ENCODE measurements at places on chromosomes 11 and 22. TPM values are rescaled to one million over a fixed set of nuclear protein-coding genes. Genes with fewer than 3 reads are reported as not detected.
A peak's percentile ranks its signal among the peaks of the same experiment; 100 is the strongest.

IFITM10 gene
- 2.7 TPM for total RNA-seq

TRIM21 gene
- total RNA-seq, result 38.4 TPM

P4HA3 gene
- total RNA-seq, result 4.2 TPM

VEGFB gene
- total RNA-seq, result 29.8 TPM

TYR gene
- not detected for total RNA-seq

DNAJB13 gene
- not detected for total RNA-seq

PPM1F gene
- 20.9 TPM for total RNA-seq

MRGPRE gene
- not detected for total RNA-seq

C11orf16 gene
- total RNA-seq, result not detected

FAM180B gene
- not detected for total RNA-seq

KRTAP5-8 gene
- not detected for total RNA-seq

SHANK3 gene
- total RNA-seq, result 0.30 TPM

GTSE1 gene
- total RNA-seq, result 19.8 TPM

PNPLA5 gene
- total RNA-seq, result 0.05 TPM

DNA sequence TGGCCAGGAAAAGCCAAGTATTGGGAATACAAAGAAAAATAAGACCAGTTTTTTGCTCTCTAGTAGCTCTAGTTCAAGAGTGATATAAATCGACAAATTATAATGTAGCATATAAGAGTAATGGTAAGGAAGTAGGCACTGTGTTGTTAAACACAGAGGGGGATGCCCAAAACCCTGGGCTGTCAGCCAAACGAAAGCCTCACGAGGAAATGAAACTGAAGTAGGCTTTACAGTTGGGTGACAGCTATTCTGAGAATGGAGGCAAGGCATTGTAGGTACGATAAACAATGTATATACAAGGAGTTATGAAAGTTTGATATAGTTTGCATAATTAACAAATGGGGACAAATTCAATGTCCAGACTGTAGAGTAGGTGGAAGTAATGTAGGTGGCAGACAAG, 176.4 kb downstream of the FAM181B start:
- no peak for DNase-seq

DNA sequence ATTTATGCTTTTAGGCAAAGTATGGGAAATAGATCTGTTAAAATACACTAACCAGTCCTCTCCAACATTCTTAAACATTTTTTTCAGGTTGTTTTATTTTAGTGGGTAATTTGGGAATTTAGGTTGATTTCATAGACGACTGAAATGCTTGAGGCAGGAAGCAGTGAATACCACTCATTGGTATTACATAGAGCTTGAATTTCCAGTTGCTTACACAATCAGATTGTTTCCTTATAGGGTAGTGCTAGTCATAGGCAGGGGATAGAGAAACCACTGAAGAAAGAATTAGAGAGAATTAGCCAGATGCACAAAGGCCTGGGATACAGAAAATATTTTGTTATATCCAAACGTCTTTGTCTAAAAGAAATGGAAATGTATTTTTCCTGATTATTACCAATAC, 23.9 kb upstream of the LYVE1 start:
- DNase-seq, result peak; percentile 91

DNA sequence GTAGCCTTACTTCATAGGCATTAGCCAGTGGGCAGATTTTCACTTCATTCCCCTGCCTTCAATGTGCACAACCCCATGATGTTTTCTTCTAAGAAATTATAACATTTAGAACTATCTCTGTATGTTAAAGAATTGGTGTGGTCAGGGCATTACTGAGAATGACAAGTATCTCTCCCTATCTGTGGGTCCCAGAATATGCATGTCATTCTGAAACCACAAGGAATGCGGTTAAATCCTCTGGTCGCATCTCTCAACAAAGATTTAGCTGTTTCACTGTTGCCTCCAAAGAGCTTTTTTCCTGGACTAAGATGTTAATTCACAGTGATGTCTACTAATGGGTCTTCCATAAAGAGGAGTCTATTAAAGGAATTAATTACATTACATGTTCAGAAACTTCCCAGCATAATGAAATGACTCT, 62.7 kb downstream of the LIF start:
- DNase-seq, result peak; percentile 70

GRCh38 chr11:118961591-118961990, 5.5 kb downstream of the UPK2 start:
- no peak for DNase-seq

- peak; percentile 35 for DNase-seq
These were observed 699.1 kb downstream of the KCNA4 start for GRCh38 chr11:29317694-29318093.

GRCh38 chr22:50376085-50376651, 33.0 kb downstream of the PPP6R2 start:
- no peak for DNase-seq

GRCh38 chr11:102111011-102111786, 952 bp downstream of the YAP1 start:
- DNase-seq, result peak; percentile 75

DNA sequence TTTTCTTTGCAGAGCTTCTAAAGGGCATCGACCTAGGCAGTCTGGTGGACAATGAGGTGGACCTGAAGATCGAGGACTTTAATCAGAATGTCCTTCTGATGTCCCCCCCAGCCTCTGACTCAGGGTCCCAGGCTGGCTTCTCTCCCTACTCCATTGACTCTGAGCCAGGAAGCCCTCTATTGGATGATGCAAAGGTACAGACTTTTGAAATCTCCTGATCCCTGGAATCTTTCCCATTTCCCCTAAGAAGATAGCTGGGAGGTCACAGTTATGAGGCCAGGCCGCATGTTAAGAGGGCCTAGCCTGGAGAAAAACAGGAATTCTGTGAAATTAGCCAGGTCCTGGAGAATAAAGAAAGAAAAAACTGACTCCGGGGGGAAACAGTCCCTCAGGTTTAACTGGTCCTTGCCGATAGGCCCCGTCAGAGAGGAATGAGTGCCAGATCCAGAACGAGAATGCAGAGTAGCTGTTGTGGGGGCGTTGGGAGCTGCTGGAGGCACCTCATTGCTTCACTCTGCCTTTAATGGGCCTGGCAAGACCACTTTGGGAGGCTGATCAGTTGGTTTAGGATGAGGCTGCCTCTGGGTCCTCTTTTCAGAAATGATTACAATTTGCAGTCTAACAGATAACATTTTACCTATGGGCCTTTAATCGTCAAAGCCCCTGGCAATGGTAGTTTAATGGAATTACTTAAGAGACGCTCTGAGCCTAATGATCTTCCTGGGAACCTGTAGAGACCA, 39.2 kb downstream of the SHISA8 start:
- DNase-seq, result no peak

GRCh38 chr11:102347462-102348370, 702 bp downstream of the BIRC2 start:
- DNase-seq, result peak; percentile 69

- peak; percentile 39 for DNase-seq
These were observed 43.6 kb upstream of the OR4B1 start for GRCh38 chr11:48172818-48173609.

DNA sequence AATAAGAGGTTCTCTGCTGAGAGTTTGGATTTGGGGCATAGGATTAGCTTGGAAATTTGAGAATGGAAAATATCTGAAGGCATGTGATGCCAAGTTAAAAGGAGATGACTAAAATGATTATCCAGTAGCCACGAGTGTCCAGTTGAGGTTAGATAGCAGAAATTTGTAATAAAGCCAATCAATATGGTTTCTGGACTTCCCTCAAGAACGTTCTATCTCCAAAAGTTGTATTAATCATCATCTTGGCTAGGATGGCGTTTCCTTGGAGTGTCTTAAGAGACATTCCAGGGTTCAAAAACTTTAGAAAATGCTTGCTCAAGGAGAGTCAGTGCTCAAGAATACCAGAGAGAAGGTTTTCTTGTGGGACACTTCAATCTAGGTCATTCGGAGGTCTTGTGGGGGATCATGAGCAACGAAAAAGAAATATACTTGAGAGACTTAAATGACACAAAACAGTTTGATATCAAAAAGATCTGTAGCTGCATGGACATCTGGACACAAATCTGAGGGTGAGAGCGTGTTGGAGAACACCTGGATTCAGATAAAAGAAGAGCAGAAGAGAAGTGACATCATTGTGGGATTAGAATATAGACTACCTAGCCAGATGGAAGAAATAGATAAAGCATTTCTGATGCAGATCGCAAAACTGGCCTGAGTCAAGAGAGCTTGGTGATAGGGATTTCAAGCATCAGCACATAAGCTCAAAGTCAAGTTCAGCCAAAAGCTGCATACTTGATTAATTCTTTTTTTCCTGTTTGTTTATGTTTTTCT, 97.7 kb downstream of the ARFGAP2 start:
- no peak for DNase-seq

GRCh38 chr11:83002053-83002452, 69.6 kb downstream of the RAB30 start:
- DNase-seq, result no peak

DNA sequence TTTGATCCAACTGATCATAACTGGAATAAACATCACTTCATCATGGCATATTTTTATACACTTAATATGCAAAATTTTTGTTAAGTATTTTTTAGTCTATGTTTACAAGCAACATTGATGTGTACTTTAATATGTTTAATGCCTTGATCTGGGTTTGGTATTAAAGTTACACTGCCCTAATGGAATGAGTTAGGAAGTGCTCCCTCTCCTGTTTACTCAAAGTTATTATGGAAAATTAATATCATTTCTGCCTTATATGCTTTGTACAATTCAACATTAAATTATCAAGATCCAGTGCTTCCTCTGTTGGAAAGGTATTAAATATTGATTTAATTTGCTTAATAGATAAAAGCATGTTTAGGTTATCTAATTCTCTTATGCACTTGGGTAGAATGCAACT, 927.3 kb upstream of the RAG2 start:
- no peak for DNase-seq
